CD4-positive, alpha-beta T cell (primary cell): ENCODE measurements at places on chromosomes 6 and 20. TPM values are rescaled to one million over a fixed set of nuclear protein-coding genes. Genes with fewer than 3 reads are reported as not detected.

The WFDC2 gene
- not detected for total RNA-seq

The ZNF334 gene
- total RNA-seq: 0.19 TPM

The SESN1 gene
- total RNA-seq: 95.9 TPM

The CRISP3 gene
- total RNA-seq: not detected

The STX11 gene
- total RNA-seq: 16.8 TPM
